Type B pancreatic cell (in vitro differentiated cells): ENCODE measurements at places on chromosomes 1 and 21. TPM values are rescaled to one million over a fixed set of nuclear protein-coding genes. Genes with fewer than 3 reads are reported as not detected.

DNA sequence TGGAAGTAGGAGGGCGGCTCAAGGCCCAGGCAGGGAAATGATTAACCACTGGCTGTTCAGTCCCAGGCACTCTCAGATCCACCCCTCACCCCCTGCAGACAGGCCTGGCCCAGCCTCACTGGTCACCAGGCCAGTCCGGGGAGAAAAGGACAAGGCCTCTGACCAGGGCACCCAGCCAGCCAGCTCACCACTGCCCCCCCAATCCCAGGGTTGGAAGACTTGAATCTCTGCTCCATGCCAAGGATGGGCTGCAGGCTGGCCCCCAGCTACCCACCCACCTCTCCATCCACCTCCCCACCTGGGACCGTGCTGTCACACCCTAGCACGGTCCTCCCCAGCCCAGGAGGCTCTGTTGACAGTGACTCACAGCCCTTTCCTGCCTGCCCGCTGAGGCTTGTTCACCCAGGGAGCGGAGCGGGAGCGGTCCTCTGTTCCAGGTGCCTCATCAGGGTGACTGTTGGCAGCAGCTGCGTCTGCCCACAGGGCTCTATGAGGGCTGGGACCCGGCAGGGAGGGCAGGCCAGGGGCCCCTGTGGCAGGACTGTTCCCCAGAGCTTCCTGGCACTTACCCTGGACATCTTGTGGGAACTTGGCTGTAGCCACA lies 2.2 kb downstream of the LAD1 start:
- H3K4me3 ChIP-seq: peak overlapping the region; percentile 82
- peaks cover 26% of the 10 kb centered on the region for H3K4me1 ChIP-seq
- H3K36me3 ChIP-seq: peaks cover 6% of the 10 kb centered on the region
- DNase-seq: no peak
- H3K27me3 ChIP-seq: peaks cover 17% of the 10 kb centered on the region

DNA sequence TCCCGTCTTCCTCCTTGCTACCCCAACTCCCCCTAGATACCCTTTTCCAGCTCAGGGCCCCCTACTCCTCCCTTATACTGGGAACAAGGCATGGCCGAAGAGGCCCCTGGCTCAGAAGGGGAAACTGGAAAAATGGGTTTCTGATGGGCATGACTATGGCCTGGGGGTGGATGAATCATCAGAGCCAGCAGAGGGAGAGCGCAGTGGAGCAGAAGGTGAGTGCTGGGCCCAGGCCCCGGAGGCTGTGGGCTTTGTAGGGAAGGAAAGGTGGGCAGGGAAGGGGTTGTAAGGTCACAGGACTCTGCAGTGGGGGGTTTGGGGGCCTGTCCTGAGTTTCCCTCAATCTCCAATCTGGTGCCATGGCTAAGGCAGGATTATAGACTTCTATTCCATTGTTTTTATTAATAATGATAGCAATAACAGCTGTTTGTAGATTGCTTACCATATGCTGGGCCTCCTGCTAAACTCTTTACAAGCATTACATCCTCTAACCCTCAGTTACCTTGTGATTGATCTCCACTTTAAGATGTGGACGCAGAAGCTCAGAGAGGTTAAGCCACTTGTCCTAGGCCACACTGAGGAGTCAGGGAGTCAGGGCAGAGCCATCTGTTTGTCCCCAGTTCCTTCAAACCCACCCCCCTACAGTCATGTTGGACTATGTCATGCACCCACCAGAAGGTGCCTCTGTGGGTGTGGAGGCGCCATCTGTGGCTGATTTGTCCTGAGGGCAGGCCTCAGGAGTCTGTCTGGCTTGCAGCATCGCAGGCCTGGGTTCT lies 36.2 kb upstream of the ZNF362 start:
- H3K36me3 ChIP-seq: no peaks in the 10 kb centered on the region
- DNase-seq: no peak

Gene EFNA1
- 26.1 and 69.9 TPM in 2 replicates for total RNA-seq

DNA sequence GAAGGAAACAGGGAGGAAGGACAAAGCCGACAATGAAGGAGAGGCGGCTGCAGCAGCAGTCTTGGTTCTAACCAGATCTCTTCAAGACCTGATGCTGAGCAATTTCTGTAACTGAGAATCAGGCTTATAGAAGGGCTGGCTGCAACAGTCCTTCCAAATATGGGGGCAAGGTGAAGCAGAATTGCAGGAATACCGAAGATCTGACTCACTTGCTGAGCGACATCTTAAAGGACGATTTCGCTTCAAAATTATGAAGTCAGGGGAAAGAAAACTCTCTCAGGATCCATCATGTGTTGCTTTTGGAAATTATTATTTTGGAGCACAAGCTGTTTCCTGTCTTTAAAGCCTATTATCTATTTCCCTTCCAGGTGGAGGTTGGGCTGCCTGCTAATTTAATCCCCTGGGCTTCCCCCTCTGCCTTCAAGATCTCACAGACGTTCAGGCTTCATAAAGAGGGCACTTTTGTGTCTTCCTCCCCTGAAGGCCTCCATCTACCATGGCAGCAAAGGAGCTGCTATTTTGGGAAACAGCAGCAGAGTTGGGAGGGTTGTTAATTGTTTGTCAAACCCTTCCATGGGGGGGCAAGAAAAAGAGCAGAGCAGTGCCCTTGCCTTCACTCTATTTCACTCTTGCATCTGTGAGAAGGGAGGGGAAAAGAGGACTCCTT lies 10.8 kb upstream of the IER5 start:
- H3K36me3 ChIP-seq: no peaks in the 10 kb centered on the region
- DNase-seq: no peak
- H3K4me3 ChIP-seq: no peak overlapping the region
- peaks cover 5% of the 10 kb centered on the region for H3K27me3 ChIP-seq
- no peak overlapping the region for H3K27ac ChIP-seq

GRCh38 chr21:28068455-28069358 lies 924.0 kb downstream of the LTN1 start:
- no peak for DNase-seq
- no peak overlapping the region for H3K4me3 ChIP-seq
- peaks cover 4% of the 10 kb centered on the region for H3K36me3 ChIP-seq
- no peak overlapping the region for H3K27ac ChIP-seq
- H3K27me3 ChIP-seq: no peaks in the 10 kb centered on the region

Gene SLFNL1
- total RNA-seq: 0.14 and 0.60 TPM in 2 replicates

Gene NEXN
- total RNA-seq: 0.38 and 2.8 TPM in 2 replicates

DNA sequence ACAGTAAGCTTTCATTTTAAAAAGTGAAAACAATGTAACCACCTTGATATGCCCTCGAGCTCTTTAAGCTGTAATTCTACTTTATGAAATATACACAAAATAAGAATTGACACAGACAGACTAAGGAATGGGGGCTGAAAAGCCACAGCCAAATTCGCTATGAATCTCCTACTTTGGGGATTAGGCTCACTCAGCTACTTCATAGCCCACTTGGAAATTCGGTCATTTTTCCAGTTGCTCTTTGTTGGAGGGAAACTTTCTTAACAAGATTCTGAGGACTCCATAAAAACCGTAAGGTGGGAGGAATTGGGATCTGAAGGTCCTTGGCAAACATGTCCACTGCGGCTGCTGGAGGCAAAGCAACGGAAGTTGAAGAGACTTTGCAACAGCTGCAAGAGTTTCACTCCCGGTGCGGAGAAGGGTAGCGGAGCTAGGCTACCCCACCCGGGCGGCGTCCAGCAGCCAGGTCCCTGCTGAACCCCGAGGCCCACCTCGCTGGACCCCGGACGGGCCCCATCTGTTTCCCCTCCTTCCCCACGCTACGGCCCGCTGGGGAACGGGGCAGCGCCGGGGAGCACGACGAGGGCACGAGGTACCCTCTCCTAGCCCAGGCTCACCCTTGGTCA lies 634 bp downstream of the MYCBP start:
- H3K27ac ChIP-seq: peak overlapping the region; percentile 32
- H3K4me1 ChIP-seq: peaks cover 20% of the 10 kb centered on the region
- H3K27me3 ChIP-seq: no peaks in the 10 kb centered on the region
- peak overlapping the region; percentile 96 for H3K4me3 ChIP-seq

Gene KMO
- 0.17 and 1.1 TPM in 2 replicates for total RNA-seq

Gene GNPAT
- 39.7 and 54.3 TPM in 2 replicates for total RNA-seq

DNA sequence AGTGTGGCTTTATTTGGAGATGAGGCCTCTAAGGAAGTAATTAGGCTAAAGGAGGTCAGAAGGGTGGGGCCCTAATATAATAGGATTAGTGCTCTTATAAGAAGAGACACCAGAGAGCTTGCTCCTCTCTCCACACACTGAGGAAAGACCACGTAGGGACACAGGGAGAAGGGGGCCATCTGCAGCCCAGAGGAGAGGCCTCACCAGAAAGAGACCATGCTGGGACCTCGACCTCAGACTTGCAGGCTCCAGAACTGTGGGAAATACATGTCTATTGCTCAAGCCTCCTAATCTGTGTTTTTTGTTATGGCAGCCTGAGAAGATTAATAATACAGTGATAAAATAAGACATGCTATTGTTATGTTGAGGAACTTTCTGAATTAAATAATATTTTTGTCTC lies 8.3 kb downstream of the RCAN1 start:
- H3K4me3 ChIP-seq: no peak overlapping the region
- no peaks in the 10 kb centered on the region for H3K36me3 ChIP-seq
- no peak for DNase-seq
- H3K4me1 ChIP-seq: peaks cover 7% of the 10 kb centered on the region

- no peaks in the 10 kb centered on the region for H3K27me3 ChIP-seq
- H3K4me1 ChIP-seq: peaks cover 35% of the 10 kb centered on the region
- no peak for DNase-seq
- H3K36me3 ChIP-seq: no peaks in the 10 kb centered on the region
- peak overlapping the region; percentile 22 for H3K4me3 ChIP-seq
These were observed 30.2 kb downstream of the TMPRSS2 start for GRCh38 chr21:41477641-41478318.

GRCh38 chr1:174912264-174912663 lies 87.5 kb upstream of the CACYBP start:
- no peak for DNase-seq
- H3K27ac ChIP-seq: no peak overlapping the region
- no peaks in the 10 kb centered on the region for H3K4me1 ChIP-seq

GRCh38 chr1:171911506-171911905 lies 70.2 kb downstream of the DNM3 start:
- no peaks in the 10 kb centered on the region for H3K36me3 ChIP-seq
- no peak overlapping the region for H3K27ac ChIP-seq
- no peaks in the 10 kb centered on the region for H3K4me1 ChIP-seq
- H3K4me3 ChIP-seq: no peak overlapping the region
- no peak for DNase-seq

Gene SYPL2
- 0.33 and 0.58 TPM in 2 replicates for total RNA-seq

GRCh38 chr1:29286194-29286767 lies 50.0 kb downstream of the PTPRU start:
- H3K36me3 ChIP-seq: no peaks in the 10 kb centered on the region
- H3K27me3 ChIP-seq: no peaks in the 10 kb centered on the region
- peaks cover 9% of the 10 kb centered on the region for H3K4me1 ChIP-seq
- peak overlapping the region; percentile 1 for H3K27ac ChIP-seq

Gene S100A9
- 1,065 and 1,707 TPM in 2 replicates for total RNA-seq

Gene CDCA8
- 13.3 and 35.1 TPM in 2 replicates for total RNA-seq

Gene LRP8
- total RNA-seq: 7.1 and 16.5 TPM in 2 replicates

DNA sequence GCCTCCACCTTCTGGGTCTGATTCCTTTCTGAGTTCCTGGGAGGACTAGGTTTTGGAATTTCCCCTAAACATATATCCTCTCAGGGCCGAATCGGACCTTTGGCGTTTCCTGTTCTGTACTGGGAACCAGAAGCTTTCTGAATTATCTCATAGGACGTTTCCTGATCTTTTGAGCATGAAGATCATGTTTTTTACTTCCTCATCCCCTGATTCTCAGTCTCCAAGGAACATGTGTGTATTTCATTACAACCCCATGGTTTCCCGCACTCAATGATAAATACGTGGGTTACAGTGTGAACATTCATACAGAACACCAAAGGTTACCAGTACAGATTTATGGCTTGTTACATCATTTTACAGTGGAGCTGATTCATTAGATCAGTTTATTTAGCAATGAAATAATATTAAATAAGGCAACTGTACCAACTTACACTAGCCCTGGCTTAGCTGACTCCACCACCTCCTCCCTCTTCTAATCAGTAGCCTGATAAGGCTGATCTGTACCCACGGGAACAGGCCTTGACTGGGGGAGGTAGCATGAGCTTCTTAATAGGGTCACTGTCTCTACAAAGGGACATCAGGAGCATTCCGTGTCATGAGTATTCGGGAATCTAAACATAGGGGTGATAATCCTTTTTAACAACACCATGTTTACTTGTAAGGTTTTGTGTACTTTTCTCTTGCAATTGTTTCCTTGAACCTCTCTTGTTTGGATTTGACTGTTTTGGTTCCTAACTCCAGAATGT lies 57.8 kb upstream of the ERRFI1 start:
- no peaks in the 10 kb centered on the region for H3K27me3 ChIP-seq
- no peak overlapping the region for H3K4me3 ChIP-seq
- no peaks in the 10 kb centered on the region for H3K36me3 ChIP-seq
- H3K4me1 ChIP-seq: peaks cover 13% of the 10 kb centered on the region
- DNase-seq: no peak

Gene LYPD8
- total RNA-seq: not detected in 2 replicates

GRCh38 chr1:78447086-78447485 lies 43.7 kb upstream of the PTGFR start:
- no peaks in the 10 kb centered on the region for H3K4me1 ChIP-seq
- DNase-seq: no peak
- H3K36me3 ChIP-seq: no peaks in the 10 kb centered on the region
- no peak overlapping the region for H3K27ac ChIP-seq
- no peak overlapping the region for H3K4me3 ChIP-seq
- H3K27me3 ChIP-seq: no peaks in the 10 kb centered on the region

Gene RIPK4
- 13.7 and 30.3 TPM in 2 replicates for total RNA-seq

Gene CATSPERE
- total RNA-seq: 0.50 and 1.1 TPM in 2 replicates

GRCh38 chr1:202987922-202988583 lies 19.1 kb upstream of the TMEM183A start:
- H3K36me3 ChIP-seq: no peaks in the 10 kb centered on the region
- H3K4me3 ChIP-seq: no peak overlapping the region
- no peak for DNase-seq
- H3K27me3 ChIP-seq: peaks cover 56% of the 10 kb centered on the region

DNA sequence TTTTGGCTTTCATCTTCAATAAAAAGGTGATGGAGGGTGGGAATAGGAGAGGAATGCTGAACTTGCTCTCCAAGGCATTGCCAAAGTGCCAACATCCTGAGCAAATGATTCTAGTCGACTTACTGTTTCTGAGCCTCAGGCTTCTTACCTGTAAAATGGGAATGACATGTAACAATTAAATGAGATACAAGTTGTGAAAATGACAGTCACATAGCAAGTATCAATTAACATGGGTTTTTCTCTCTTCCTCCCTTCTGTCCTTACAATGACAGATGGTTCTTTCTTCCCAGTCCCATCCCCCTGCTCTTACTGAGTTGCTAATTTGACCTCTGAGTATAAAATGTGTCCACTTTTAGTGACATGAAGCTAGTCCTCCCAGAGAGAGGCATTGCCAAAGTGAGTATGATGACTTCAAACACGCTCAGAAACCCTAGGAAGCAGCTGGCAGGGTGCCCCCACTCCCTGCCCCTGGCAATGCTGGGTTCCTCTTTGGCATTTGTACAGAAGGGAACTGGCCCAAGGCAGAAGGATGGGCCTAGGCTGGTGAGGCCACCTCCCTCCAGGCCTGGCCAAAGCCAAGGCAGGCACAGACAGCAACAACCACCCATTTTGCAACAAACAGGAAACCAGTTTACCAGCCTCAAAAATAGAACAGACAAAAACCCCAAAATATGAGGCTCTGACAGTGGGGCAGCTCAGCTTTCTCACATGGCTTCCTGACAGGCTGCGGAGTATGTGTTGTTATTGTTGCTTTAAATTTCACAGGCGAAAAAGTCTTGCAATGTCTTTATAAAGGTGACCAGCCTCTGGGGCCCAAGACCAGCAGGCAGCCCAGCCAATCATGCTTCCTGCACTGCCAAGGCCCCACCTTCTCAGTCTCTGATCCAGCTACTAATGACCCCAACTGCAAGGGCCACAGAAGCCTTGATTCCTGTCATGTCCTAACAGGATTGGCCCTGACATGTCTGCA lies 115.9 kb downstream of the HIVEP3 start:
- no peaks in the 10 kb centered on the region for H3K27me3 ChIP-seq
- no peak overlapping the region for H3K4me3 ChIP-seq
- H3K27ac ChIP-seq: no peak overlapping the region
- H3K4me1 ChIP-seq: no peaks in the 10 kb centered on the region
- DNase-seq: no peak
- H3K36me3 ChIP-seq: no peaks in the 10 kb centered on the region
